ENCODE measurements at places on chromosomes 2 and 18.

- H3K4me3 ChIP-seq, result no peak overlapping the region
- DNase-seq, result no peak
- H3K27ac ChIP-seq, result no peak overlapping the region
- no peaks in the 10 kb centered on the region for H3K27me3 ChIP-seq
- no peaks in the 10 kb centered on the region for H3K36me3 ChIP-seq
Measured at GRCh38 chr2:138267902-138268254, 233.7 kb upstream of the SPOPL start.

DNA sequence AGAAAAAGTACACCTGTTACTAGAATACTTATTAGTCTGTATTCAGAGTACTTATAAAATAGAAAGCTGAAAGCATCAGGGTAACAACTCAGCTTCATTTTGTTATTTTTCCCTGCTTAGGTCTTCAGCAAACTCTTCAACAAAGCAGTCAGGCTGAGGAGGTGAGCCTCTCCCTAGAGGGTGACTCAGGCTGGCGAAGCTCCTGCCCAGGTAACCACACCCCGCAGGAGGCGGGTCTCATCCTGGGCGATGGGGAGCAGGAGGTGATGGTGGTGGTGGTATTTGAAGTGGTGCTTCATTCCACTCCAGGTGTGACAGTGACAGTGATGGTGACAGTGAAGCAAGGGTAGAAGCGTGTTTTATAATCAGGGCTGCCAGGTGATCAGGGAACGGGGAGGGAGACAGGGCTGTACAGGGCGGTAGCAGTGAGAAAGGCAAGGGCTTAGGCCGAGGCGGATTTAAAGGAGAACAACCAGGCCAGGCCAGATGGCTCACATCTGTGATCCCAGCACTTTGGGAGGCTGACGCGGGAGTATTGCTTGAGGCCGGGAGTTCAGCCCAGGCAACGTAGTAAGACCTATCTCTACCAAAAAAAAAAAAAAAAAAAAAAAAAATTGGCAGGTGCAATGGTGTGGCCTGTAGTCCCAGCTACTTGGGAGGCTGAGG lies 127.1 kb downstream of the SOCS6 start:
- H3K27ac ChIP-seq, result no peak overlapping the region
- no peaks in the 10 kb centered on the region for H3K27me3 ChIP-seq
- DNase-seq, result no peak

DNA sequence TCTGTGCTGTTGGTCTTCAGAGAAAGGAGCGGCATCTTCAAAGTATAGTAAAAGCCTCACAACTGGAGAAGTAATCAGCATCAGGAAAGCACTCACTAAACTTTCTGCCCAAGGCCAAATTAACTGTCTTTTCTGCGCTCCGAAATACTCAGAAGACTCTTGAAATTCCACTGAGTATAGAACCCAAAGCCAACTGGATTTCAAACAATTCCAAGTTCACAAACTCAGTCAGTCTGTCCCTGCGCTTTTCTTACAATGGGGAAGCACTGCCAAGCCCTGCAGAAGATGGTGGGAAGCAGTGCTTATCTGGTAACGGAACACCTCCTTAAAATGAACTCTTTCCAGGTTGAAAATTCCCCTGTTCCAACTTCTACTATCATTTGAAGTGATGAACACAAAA lies 193.5 kb downstream of the NCKAP5 start:
- no peaks in the 10 kb centered on the region for H3K27me3 ChIP-seq
- no peak overlapping the region for H3K27ac ChIP-seq
- no peaks in the 10 kb centered on the region for H3K36me3 ChIP-seq
- H3K4me3 ChIP-seq, result no peak overlapping the region
- H3K4me1 ChIP-seq, result no peaks in the 10 kb centered on the region
- no peak for DNase-seq

DNA sequence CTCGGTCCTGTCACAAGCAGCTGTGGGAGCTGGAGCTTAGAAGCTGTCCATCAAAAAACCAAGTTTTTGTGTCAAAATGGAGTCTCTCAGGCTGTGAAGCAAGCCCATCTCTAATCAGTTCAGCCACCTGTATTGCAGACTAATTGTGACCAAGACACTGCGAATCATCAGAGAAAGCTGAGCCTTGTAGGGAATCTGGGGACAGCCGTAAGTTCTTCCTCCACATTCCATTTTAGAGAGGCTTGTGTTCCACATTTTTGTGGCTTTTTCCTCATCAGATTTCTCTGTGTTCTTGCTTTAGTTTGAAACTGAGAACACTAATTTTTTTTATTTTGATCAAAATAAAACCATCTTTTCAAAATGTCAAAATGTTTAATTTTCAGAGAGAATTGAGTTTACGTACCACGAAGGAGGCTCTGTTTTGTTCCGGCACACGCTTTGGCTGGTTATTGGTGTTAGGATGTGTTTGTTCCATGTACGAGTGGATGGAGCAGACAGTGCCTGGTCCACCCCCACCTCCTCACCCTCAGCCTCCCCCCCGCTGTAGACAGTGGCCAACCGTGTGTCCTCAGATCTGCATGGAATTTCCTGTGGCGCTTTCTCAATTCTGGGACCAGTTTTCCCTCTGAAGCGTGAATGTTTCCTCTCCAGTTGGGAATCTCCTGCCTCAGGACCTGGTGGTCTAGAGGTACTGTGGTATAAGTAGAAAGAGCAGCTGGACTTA lies 140.8 kb downstream of the AGAP1 start:
- H3K4me1 ChIP-seq, result peaks cover under 1% of the 10 kb centered on the region
- H3K4me3 ChIP-seq, result no peak overlapping the region
- no peaks in the 10 kb centered on the region for H3K36me3 ChIP-seq
- DNase-seq, result no peak
- no peak overlapping the region for H3K27ac ChIP-seq
- H3K27me3 ChIP-seq, result no peaks in the 10 kb centered on the region

GRCh38 chr2:226953206-226953605 lies 117.4 kb downstream of the RHBDD1 start:
- no peak for DNase-seq
- H3K4me3 ChIP-seq, result no peak overlapping the region

DNA sequence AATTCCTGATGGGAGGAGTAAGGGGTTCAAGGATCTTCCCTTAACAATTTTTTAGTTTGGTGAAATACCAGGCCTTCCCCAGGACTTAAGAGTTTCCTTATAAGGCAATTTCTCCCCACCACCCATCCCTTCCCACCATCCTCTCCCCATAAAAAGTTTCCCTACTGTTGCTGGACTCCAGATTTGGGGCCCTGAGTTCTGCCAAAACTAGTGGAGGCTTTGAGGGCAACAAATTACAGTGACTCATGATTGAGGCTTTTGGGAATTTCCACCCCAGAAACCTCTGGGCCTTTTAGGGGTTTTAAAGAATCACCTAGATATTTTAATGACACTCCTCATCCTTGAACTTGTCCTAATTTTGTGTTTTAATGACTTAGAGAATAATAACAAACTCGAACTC lies 14.3 kb upstream of the EN1 start:
- DNase-seq, result no peak
- no peaks in the 10 kb centered on the region for H3K4me1 ChIP-seq
- H3K27ac ChIP-seq, result no peak overlapping the region
- no peaks in the 10 kb centered on the region for H3K36me3 ChIP-seq
- peaks cover 73% of the 10 kb centered on the region for H3K27me3 ChIP-seq

DNA sequence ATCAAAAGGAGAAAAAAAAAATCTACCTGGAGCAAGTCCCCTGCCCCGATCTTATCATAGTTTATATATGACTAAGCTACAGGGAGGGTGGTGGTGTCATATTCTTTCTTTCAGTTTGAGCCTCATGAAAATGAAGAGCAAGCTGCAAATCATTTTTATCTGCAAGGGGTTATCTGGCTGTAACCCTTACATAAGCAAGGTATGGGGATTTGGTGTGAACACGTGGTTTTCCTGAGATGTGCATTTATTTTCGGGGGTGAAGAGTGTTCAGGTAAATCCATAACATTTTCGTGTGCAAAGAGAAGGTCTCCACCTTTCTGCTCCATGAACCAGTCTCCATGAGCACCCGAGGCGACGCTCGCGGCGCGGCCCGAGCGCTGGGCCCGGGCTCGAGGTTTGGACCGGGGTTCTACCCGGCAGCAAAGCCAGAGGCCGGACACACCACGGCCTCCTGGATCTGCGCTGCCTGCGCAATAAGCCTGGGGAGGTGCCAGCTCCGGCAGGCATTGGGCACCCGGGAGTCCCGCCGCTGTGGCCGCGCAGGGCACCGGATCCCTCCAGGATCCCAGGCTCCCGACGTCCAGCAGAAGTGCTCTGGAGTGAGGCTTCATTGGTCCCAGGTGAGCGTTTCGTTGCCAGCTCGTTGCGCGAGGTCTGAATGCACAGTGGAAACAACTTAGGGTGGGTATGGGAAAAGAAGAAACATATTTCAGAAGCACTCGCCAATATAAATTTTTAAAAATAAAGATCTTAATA lies 36.1 kb upstream of the GPD2 start:
- peaks cover 9% of the 10 kb centered on the region for H3K4me1 ChIP-seq
- peak; percentile 82 for DNase-seq
- no peaks in the 10 kb centered on the region for H3K27me3 ChIP-seq
- no peaks in the 10 kb centered on the region for H3K36me3 ChIP-seq

DNA sequence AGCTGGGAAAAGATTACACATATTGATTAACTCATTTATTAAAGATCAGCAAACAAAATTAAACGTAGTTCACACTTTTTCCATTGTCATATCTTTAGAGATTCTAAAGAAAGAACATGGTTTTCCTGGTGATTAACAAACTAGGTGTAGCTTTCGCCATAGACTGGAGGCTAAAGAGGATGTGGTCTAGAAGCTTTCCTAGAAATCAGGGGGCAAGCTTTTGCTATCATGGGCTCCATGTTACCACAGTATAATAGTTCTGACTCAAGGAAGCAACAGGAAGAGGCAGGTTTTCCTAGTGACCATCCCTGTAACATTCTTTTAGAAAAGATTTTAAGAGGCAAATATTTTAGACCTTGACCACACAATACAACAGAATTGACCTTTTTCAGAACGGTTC lies 232.7 kb downstream of the METTL4 start:
- H3K27ac ChIP-seq, result no peak overlapping the region
- H3K36me3 ChIP-seq, result no peaks in the 10 kb centered on the region
- no peak overlapping the region for H3K4me3 ChIP-seq
- no peaks in the 10 kb centered on the region for H3K27me3 ChIP-seq
- H3K4me1 ChIP-seq, result no peaks in the 10 kb centered on the region

DNA sequence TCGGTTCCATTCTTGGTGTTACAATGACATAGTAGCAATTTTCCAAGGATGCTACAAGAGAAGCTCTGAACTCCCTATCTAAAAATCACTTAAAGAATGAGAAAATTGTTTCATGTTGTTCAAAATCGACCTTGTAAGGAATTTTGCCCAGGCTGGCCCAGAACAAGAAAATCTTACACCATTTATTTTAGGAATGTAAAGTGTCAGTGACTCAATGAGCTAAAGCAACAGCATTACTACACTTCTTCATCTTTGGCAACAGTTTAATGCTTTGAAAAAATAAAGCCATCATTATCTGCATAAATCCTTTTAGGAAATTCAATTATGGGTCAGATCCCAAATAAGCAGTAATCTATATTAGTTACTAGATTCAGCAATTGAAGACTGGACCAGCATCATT lies 38.6 kb downstream of the SLC25A12 start:
- H3K4me1 ChIP-seq, result no peaks in the 10 kb centered on the region
- no peaks in the 10 kb centered on the region for H3K36me3 ChIP-seq
- no peak overlapping the region for H3K4me3 ChIP-seq
- DNase-seq, result no peak
- no peak overlapping the region for H3K27ac ChIP-seq

- H3K4me1 ChIP-seq, result no peaks in the 10 kb centered on the region
- no peak overlapping the region for H3K4me3 ChIP-seq
Measured at GRCh38 chr2:58063641-58064040, 17.0 kb downstream of the VRK2 start.

GRCh38 chr2:46241344-46241743 lies 55.9 kb upstream of the EPAS1 start:
- no peak overlapping the region for H3K27ac ChIP-seq
- no peaks in the 10 kb centered on the region for H3K27me3 ChIP-seq
- no peaks in the 10 kb centered on the region for H3K36me3 ChIP-seq
- H3K4me3 ChIP-seq, result no peak overlapping the region

GRCh38 chr2:189298038-189298437 lies 118.5 kb upstream of the COL5A2 start:
- H3K36me3 ChIP-seq, result no peaks in the 10 kb centered on the region
- DNase-seq, result no peak
- no peak overlapping the region for H3K4me3 ChIP-seq
- H3K27ac ChIP-seq, result no peak overlapping the region
- H3K27me3 ChIP-seq, result no peaks in the 10 kb centered on the region
